ENCODE measurements at places on chromosomes 3 and 15.
A peak's percentile ranks its signal among the peaks of the same experiment; 100 is the strongest.

DNA sequence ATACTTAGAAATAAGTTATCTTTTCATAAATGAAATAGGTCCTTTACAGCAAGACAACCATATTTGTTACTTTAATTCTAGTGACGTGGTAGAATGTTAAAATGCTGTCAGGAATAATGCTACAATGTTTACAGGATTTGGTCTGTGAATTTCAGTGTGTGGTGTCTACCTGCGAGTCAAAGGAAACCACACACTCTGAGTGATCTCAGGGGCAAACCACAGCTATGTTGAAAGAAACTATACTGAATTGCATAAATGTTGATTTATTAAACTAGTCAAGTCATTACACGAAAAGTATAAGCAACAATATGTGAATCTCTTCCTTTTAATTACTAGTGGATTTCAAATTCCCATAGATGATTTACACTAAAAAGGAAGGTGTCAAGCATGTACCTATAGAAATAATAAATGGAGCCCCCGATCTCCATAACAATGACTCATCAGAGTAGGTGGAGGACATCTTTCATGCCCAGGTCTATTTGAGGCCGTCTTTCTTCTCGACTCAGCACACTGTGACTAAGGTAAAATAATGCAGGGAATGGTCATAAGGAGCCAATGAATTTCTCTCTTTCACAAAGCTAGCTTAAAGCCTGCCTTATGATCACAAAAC lies 463.0 kb downstream of the ERC2 start:
- DNase-seq: no peak

- no peak for DNase-seq
These were observed 112.0 kb downstream of the WNT7A start for GRCh38 chr3:13767896-13768295.

- no peak for DNase-seq
These were observed 191.4 kb downstream of the MEIS2 start for GRCh38 chr15:36908991-36909390.

- DNase-seq: no peak
These were observed 8.8 kb upstream of the FBXO40 start for GRCh38 chr3:121584418-121584817.

- no peak for DNase-seq
These were observed 219.9 kb downstream of the GAP43 start for GRCh38 chr3:115843206-115843605.

GRCh38 chr15:72902245-72902918 lies 118.8 kb upstream of the ADPGK start:
- no peak for DNase-seq

DNA sequence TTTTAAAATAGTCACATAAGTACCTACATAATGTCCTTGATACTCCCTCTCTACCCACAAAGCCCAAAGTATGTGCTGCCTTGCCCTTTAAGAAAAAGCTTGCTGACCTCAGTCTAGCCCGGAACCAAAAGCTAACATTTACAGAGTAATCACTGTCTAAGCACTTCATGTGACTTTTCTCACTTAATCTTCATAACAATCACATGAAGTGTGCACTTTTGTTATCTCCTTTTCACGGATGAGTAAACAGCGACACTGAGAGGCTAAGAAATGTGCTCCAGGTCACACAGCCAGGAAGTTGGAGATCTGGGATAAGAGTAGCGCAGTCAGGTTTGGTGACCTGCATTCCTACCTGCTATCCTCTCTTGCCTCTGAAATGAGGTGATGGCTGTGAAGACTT lies 194.0 kb downstream of the ITPR1 start:
- no peak for DNase-seq

DNA sequence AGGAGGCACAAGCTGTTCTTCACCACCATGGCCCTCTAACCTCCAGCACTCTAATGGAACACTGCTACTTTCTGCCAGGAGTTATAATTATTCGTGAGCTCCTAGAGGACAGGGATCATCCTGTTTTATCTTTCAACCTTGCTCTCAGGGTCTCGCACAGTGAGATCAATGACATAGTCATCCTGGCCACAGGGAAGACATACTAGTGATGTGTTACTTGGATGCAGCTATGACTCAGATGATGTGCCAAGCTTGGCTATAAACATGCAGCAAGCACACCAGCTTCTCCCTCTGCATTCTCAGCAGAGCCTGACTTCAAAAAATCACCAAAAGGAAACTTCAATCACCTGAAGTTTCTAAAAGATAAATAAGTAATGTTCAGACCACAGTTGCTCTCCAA lies 203.8 kb upstream of the HES1 start:
- DNase-seq: no peak

- no peak for DNase-seq
These were observed 229.8 kb downstream of the LPP start for GRCh38 chr3:188383748-188384147.

- no peak for DNase-seq
These were observed 108.0 kb downstream of the STAG1 start for GRCh38 chr3:136644212-136644611.

DNA sequence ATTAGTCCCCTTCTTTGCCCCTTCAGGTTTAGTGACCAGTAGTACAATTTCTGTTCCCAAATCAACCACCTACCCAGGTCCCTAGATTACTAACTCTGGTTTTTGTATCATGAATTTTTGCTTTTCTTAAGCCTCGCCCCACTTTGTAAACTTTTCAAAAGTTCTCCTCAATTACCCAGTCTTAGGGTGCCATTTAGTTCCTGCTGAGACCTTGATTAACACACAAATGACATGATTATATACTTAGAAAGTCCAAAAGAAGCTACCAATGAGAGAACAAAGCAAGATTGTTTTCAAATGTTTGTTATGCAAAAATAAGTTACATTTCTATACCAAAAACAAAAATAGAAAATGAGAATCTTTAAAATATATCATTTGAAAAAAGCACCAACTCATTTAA lies 594.4 kb downstream of the SQOR start:
- DNase-seq: no peak

DNA sequence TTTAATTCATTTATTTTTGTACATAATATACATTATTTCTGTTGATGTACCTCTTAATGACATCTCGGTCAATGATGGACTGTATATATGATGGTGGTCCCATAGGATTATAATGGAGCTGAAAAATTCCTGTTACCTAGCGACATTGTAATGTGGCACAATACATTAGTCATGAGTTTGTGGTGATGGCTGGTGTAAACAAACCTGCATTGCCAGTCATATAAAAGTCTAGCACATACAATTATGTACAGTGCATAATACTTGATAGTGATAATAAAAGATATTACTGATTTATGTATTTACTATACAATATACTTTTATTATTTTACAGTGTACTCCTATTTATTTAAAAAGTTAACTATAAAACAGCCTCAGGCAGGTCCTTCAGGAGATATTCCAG lies 15.1 kb downstream of the TTC14 start:
- DNase-seq: no peak

GRCh38 chr3:99506-99905 lies 97.1 kb upstream of the CHL1 start:
- no peak for DNase-seq

DNA sequence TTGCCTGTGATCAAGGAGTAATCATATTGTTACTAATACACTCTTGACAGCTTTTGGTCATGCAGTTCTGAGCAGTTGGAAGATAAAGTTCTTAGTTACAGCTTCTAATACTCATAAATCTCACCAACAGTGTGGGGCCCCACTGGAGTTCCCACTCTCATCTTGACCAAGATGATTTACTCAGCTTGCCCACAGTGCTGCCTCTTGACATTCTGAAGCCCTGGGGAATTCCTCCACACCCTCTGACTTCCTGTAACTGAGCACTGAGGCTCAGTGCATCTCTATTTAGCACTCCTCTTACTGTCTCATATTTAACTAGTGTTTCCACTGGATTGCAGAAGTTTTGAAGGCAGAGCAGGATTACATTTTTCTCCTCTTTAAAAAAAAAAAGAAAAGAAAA lies 1.9 kb upstream of the ARL6IP5 start:
- peak; percentile 56 for DNase-seq

GRCh38 chr3:32725721-32726120 lies 40.7 kb downstream of the CNOT10 start:
- DNase-seq: no peak

DNA sequence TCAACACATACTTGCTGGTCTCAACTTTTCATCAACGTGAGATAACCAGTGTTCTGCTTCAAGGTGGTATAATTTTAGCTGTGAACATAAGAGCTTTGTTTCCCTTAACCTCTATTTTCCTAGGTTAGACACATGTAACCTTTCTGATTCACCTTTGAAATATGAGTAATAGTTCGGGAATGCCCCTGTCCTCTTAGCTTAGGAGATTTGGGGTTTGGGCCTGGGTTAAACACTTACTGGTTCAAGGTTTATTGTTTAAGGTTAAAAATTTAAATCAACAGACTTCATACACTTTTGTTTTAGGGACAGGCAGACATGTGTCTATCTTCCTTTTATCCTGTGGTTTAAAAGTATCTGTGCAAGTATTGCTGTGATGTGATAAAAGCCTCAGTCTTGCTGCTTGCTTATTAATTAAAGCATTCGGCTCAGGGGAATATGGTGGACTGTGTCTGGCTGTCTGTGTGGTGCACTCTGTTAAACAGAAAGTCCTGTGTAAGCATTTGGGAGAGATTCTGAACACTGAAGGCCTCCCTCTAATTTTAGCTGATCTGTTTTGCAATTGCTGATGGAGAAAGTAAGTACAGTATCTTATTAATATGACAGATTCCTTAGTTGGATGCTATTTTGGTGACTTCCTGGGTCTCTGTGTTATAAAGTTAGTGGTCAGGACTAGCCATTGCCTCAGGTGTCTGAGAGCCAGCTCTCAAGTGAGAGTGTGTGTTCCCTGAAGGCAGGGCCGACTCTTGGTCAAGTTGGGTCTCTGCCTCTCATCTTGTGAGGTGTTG lies 81.8 kb downstream of the USP13 start:
- no peak for DNase-seq

DNA sequence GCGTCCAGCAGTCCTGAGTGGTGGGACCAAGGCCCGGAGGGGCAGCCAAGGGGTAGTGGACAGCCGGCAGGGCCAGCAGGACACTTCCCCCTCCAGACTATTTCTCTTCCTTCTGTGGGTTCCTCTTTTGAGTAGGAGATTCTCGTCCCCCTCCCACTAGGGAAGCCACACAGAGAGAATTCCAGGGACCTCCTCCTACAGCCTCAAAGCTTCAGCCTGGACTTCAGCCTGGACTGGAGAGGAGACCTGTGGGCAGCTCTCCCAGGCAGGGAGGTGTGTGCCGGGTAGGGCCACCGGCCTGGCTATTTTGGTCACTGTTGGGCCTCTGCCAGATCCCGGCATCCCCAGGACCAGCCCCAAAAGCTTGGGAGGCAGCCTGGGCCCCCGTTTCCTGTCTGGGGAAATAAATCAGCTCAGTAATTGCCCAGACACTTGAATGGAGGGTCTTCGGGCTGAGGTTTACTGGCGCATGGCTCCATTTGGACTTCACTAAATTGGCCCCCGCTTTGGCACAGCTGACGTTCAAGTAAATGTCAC lies 1.3 kb downstream of the SLC6A6 start:
- no peak for DNase-seq

DNA sequence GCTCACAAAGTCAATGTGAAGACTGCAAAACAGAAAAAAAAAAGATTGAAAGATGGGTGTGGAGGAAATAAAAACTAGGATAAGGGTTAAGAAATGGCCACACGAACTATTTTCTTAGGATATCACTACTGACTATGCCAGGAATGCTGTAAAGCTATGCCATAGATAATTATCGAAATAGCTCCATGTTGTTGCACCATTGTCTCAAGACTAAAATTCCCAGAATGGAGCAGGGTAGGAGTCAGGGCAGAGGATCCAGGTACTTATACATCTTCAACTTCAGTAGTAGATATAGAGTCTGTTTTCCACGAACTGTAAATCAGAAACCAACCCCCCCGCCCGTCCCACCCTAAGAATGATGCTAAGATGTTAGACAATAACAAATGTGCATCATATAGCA lies 302.2 kb downstream of the NAALADL2 start:
- no peak for DNase-seq

GRCh38 chr3:160220038-160220437 lies 5.2 kb upstream of the C3orf80 start:
- no peak for DNase-seq

GRCh38 chr15:86041399-86041798 lies 38.3 kb upstream of the AGBL1 start:
- DNase-seq: no peak

- no peak for DNase-seq
These were observed 73.0 kb upstream of the POMGNT2 start for GRCh38 chr3:43178891-43179366.

- DNase-seq: peak; percentile 52
These were observed 90.7 kb downstream of the SCN11A start for GRCh38 chr3:38960953-38961622.

DNA sequence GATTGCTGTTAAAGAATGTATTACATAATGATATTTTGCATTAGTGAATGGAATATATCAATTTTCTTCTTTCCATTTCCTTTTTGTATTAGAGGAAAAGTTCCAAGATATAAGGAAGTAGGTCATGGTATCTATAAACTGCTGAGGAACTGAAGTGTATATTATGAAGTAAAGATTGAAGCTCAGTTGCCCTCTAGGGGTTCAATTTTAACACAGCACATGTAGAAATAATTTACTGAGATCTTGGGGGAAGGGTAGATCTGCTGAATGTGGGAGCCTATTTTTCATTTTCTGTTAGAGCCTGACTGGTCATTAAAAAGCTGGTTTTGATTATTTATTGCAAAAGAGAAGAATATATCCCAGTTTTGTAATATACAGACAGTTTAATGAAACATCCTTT lies 45.2 kb downstream of the CMC1 start:
- DNase-seq: no peak

DNA sequence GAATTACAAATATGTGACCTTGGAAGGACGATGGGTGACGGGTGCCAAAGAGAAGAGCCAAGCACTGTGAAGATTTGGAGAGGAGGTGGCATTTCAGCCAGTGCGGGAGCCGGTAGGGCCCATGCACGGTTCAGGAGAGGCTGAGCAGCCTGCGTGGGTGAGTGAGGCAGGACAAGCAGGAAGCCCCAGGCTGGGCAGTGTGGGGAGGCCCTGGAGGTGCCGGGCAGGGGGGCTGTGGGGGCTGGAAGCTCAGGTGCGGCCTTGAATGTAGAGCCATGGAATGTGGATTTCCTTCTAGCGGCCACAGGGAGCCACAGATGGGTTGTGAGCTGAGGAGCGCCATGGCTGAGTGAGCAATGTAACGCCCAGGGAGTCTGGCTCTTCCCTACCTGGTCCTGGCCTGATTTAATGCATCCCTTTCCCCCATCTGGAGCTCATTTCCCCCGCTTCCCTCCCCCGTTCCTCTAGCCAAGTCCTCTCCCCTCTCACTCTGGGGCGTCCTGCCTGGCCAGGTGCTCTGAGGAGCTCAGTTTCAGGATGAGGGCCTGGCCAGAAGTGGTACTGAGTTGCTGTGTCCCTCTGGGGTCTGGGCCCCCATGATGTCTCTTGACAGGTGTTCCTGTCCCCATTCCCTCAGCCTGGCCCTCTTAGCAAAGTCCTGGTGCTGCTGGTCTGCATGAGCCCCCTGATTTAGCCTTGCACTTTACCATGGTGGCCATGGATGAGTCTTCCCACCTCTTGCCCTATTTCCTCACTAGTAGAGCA lies 41.8 kb upstream of the IQSEC1 start:
- peak; percentile 7 for DNase-seq

DNA sequence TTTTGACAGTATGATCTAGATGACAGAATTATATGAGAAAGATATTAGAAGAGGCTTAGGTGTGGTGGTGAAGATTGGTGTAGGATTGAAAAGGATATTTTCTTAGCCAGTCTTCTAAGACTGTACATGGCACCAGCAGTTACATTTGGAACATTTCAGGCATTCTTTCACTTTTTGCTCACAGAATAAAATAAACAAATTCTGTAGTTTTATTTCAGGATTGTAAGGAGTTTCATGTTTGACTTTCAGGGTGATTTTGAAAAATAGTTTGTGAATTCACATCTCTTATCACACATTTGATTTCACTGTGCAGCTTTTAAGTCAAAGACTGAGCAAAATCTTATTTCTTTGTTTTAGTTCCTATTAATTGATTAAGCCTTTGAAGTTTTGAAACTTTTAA lies 27.1 kb downstream of the DNAJC13 start:
- DNase-seq: no peak
